C1 segment of cervical spinal cord (tissue), 14 donors: ENCODE measurements at places on chromosomes 16 and 17.

GRCh38 chr16:49755313-49755620 lies 100.6 kb downstream of the ZNF423 start:
- DNase-seq: no peak

DNA sequence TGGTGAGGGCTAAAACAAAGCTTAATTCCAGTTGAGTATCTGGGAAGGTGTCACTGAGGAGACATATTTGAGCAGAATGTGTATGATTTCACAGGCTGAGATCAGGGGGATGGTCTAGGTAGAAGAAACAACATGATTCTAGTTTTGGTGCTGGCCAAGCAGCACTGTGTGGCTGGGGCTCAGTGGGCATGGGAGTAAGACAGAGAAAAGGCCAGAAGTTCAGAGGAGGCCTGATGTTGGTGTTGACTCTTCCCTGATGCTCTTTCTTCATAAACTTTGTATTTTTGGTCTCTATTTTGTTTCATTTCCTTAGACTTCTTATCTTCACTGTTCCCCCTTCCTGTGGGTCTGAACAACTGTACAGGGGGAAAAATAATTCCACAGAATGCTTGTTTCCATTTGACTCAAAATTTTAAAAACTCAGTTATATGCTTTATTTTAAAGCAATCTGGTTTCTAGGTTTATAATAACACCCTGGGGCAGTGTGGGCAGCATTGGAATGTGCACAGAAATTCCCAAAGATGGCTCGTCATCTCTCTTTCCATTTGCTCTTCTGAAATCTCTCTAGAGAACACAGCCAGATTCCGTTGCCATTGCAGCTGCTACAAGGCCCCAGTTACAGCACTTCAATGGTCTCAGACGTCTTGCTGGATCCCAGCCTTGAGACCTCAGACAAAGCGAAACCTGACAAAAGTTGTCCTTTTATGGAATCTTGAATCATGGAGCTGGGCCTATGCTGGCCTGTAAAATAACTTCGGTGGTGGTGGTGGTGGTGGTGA lies 68.3 kb downstream of the SNX11 start:
- no peak for DNase-seq

- DNase-seq: no peak
These were observed 7.6 kb downstream of the MYO18A start for GRCh38 chr17:29172589-29172988.

GRCh38 chr17:11300738-11301137 lies 59.7 kb downstream of the SHISA6 start:
- no peak for DNase-seq

DNA sequence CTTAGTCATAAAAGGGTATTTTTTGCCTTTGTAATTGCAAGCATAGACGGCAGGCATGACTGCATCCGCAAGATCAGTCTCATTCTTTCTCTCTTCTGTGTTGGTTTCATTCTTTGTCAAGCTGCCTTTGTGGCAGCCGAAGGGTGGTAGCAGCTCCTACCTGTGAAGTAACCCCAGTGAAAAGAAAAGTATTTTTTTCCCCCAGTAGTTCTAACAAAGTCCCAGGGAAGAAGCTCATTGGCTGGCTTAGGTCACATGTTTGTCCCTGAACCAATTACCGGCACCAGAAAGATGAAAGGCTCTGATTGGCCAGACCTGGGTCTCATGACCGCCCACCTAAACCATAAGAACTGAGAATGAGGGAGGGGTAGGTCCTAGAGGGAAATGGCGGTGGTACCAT lies 110.7 kb downstream of the RAP1GAP2 start:
- DNase-seq: no peak

DNA sequence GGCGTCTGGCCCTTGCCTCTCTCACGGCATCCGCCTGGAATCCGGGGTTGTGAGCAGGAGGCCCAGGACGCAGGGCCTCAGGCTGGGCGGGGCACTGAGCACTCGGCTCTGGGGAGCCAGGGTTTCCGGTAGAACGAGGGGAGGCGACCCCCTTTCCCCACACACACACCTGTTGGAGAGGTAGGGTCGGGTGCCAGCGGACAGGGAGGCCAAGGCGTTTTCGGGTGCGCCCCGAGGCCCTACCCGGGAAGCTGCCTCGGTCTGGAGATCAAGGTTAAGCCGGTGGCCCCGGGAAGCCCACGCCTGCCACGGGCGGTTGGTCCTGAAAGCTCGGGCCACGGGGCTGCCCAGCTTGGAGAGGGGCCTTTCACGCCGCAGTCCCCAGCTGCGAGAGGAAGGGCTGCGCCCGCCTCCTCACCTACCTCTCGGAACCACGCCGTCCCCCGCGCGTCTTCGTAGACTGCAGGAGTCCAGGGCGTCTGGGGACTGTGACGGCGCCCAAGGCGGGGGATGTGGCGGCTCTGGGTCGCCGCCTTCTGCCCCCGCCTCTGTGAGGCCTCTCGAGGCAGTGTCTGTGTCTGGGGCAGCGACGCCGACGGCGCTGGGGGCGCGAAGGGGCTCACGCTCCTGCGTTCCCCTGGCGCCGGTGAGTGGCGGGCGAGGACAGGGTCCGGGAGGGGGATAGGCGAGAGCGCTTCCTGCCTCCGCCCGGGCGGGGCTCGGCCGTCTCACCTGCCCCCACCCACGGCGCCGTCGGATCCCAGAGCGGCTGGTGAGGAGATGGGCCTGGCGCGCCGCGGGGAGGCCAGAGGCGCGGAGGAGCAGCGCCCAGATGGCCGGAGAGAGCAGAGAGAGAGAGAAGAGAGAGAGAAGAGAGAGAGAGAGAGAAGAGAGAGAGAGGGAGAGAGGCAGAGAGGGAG lies 20.3 kb upstream of the HOXB9 start:
- no peak for DNase-seq

- DNase-seq: no peak
These were observed 78.8 kb upstream of the RPRML start for GRCh38 chr17:47057830-47058229.

GRCh38 chr17:83024218-83024971 lies 55.0 kb upstream of the METRNL start:
- DNase-seq: no peak

DNA sequence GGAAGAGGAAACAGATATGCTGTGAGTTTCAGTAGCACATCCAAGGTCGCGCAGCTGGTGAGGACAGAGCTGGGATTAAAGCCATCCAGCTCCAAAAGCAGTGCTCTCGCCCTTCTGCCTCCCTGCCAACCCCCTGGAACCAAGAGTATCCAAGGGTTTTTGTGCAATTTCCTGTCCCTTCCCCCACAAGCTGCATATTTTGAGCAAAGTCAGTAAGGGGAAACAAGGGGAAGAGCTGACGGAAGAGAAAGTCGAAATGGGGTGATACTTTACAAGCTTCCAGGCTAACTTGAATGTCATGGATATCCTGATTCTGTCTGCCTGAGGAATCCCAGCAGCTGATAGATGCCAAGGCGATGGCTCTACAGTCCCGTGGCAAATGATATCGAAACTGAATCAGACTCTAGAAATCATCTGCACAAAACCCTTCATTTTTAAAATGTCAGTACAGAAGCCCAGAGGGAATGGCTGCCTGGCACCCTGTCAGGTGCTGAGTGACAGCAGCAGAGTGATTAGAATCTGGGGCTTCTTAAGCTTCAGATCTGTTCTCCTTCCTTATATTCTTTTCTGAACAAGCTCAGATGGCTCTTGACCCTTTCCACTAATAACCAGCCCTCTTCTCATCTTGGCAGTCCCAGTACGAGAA lies 42.9 kb upstream of the TEKT3 start:
- no peak for DNase-seq

DNA sequence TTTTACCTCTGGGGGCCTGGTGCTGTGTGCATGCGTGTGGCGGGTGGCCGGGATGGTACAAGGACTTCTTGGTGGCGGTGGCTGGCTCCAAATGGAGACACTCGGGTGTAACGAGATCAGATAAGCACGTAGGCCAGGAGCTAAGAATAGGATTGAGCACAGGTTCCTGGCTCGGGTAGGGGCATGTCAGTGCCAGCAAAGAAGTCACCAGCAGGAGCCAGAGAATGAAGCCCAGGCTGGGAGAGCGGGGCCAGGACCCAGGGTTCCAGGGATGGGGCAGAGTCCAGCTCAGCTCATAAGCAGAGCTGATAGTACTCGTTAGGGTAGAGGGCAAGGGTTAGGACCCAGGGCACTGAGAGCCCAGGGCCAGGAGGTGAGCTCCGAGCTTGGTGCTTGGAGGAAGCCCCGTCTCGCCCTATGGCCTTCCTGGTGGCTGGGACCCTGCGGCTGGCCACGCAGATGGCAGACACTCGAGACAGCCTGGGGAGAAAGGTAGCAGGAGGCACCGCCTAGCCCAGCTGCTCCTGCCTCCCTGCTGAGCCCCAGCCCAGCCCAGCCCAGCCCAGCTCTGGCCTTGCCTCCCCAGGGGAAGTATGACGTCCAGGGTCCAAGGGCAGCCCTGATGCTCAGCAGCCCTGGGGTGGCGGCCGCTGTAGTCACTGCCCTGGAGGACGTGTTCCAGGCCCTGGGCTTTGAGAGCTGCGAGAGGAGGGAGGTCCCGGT lies 8.9 kb downstream of the ZNF213 start:
- peak; percentile 97 for DNase-seq

GRCh38 chr17:27322026-27322425 lies 28.1 kb downstream of the WSB1 start:
- DNase-seq: no peak

DNA sequence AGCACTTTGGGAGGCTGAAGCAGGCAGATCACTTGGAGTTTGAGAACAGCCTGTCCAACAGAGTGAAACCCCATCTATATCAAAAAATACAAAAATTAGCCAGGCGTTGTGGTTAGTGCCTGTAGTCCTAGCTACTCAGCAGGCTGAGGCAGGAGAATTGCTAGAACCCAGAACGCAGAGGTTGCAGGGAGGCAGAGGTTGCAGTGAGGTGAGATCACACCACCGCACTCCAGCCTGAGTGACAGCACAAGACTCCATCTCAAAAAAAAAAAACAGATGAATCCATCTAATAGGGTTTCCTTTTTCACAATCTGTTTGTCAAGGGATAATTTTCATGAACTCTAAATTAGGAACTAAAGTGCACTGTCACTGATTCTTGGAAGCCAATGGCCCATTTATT lies 99.0 kb downstream of the PARN start:
- DNase-seq: no peak

DNA sequence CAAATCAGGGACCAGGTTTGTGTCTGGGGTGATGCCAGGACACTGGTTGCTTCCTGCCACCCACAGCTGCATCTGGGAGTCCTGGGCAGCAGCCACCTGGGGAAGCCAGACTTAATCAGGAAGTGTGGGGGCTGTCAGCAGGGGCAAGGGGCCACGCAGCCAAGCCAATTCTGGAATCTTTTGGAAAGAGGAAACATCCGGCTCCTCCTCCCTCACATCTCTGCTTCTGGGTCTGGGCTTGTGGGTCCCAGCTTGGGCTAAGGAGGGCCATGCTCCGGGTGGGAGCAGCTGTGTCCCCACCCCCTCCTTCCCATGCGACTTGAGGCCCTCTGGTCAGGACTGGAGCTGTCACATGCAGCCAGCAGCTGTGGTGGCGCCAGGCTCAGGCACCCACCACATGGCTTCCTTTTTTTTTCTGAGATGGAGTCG lies 37.0 kb upstream of the CCDC182 start:
- peak; percentile 52 for DNase-seq

DNA sequence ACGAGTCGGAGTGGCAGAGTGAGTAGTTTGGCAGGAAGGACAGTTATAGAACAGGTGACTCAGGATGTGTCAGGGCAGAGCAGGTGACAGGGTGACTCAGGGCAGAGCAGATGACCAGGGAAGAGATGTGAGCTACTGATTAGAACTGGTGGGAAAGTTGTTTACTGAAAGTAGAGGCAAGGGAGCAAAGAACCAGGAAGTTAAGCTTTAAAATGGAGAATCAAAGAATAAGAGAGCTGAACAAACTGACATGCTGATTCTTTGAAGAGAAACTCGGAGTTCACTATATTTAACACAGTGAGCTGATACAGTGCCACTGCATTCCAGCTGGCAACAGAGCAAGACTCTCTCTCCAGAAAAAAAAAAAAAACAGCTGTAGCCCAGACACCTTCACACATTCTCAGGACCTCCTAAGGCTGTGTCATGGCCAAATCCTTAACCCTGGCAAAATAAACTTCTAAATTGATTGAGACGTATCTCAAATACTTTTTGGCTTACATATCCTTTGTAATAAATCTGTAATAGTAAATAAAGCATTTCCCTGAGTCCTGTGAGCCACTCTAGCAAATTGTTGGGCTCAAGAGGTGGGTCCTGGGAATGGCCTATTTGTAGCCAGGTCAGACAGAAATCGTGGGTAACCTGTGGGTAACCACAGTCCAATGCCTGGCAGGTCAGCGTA lies 12.3 kb upstream of the UBE2I start:
- no peak for DNase-seq

DNA sequence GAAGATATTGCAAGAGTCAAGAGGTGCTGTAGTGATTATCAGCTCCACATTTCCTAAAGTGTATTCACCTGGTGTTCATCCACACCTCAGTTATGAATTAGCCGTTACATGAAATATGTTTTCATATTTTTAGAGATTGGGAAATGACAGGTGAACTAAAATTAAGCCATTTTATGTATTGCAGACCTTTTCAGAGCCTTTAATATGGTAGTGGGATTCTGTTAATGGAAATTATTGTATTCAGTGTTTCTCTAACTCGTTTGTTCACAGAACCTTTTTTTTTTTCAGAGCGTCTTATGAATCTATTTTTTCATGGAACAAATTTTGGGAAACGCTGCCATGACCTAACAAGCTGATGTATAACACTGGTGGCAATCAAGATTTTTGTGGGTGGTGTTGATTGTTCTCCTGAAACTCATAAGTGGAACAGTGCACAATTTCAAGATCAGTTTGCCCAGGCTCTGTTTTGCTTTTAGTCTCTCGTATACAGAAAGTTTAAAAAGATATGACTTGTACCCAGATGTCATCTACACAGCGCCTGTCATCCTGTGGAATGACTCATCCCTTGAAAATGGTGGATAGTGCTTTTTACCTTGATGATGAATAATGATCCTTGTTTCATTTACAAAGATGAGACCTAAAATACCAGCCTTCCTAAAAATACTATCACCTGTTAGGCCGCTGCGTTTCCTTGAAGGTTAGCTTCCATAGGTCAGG lies 88.8 kb downstream of the ARHGAP44 start:
- DNase-seq: no peak

DNA sequence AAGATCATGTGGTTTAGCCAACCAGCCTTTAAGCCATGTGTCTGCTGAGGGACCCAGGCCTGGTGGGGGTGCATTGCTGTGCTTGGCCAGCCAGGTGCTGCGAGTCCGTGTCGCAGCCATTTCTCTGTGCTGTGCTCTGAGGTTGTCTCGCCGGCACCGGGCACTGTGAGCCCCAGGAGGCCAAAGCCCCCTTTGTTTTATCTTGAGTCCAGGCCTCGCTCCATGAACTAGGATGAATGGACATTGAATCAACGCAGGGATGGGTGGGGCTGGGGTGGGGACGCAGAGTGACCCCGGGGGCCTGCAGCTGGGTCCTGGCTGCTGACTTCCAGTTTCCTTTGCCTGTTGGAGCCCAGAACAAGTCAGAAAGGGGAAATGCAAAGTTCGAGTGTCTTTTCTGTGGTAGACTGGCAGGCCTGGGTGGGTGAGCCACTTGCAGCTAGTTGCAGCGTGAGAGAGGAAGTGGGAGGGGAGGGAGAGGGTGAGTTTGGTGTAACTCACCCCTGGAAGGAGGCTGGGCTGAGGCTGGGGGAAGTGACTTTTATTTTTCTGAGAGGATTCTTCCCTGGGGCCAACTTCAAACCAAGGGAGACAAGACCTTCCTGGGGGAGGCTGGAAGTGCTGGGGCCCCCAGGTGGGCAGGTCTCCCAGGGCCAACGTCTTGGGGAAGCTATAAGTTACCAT lies 324.7 kb downstream of the SEC14L1 start:
- no peak for DNase-seq

GRCh38 chr17:64622931-64623654 lies 39.0 kb downstream of the SMURF2 start:
- no peak for DNase-seq

- DNase-seq: no peak
These were observed 270.6 kb upstream of the TNRC6C start for GRCh38 chr17:77687921-77688320.

- no peak for DNase-seq
These were observed 280.6 kb upstream of the SALL1 start for GRCh38 chr16:51431517-51432241.
